ENCODE measurements at places on chromosomes 3 and 15.
A peak's percentile ranks its signal among the peaks of the same experiment; 100 is the strongest.

- no peak for DNase-seq
Observed at GRCh38 chr3:38549957-38550840, 54.1 kb downstream of the EXOG start.

DNA sequence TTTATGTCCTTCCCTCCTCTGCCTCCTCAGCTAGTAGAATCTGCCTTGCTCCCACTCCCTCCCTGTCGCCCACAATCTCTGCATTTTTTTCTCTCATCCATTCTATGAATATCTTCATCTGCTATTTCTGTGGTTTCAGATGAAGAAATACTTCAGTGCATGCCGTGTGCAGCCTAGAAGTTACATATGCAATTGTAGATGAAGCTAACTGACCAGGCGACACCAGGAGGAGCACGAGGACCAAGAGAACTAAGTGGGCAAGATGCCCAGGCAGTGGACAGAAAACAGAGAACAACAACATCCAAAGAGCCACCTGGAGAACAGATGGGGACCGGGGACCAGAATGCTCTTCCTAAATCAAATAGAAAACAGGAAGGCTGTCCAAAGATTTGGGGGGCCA lies 121.4 kb upstream of the ATP11B start:
- no peak for DNase-seq

DNA sequence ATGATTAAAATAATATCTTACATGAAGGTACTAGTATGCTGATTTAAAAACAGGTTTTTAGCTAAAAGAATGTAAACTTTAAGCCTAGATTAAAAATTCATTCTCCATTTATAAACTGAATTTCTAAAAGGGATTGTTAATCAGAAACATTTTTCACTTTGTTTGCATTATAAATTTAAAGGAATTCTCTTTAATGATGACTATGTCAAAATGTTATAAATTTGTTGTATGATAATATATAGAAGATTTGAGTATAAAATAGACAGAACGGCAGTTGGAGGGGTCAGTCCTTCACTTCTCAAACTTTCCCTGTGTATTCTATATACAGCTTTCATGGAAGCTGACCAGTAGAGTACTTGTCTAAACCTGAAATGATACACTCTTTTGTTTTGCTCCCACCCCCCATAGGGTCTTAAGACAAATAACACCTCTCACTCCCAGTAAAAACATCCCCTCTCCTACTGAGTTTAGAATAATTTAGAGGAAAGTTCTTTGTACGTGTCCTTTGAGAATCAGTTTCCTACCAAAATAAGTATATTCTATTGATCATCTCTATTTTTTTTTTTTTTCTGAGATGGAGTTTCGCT lies 64.9 kb upstream of the PYGO1 start:
- DNase-seq, result no peak

DNA sequence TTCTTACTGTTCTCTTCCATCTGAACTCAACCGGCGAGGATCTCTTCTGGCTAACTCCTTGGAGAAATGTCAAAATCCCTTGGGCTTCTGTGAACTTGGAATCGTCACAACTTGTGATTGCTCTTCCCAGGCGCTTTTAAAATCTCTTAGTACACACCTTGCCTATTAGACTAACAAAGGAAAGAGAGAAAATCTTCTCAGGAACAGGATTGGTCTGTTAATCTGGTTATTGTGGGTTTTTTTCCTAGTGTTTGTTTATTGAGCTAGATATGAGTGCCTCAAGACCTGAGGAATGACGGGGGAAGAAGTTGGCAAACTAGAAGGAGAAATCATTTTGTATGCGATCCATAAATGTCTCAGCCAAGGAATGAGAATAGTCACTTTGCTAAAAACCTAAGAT lies at the start of gene ATP13A5:
Gene ATP13A5, minus strand, starts transcription at position 48 of the 400 bp plus-strand sequence. Its CDS starts 28 bp downstream, at position 20.
- no peak for DNase-seq

GRCh38 chr3:157087780-157088600 lies 72.0 kb downstream of the CCNL1 start:
- DNase-seq, result no peak

GRCh38 chr3:94433811-94434210 lies 370.9 kb downstream of the NSUN3 start:
- peak; percentile 64 for DNase-seq

DNA sequence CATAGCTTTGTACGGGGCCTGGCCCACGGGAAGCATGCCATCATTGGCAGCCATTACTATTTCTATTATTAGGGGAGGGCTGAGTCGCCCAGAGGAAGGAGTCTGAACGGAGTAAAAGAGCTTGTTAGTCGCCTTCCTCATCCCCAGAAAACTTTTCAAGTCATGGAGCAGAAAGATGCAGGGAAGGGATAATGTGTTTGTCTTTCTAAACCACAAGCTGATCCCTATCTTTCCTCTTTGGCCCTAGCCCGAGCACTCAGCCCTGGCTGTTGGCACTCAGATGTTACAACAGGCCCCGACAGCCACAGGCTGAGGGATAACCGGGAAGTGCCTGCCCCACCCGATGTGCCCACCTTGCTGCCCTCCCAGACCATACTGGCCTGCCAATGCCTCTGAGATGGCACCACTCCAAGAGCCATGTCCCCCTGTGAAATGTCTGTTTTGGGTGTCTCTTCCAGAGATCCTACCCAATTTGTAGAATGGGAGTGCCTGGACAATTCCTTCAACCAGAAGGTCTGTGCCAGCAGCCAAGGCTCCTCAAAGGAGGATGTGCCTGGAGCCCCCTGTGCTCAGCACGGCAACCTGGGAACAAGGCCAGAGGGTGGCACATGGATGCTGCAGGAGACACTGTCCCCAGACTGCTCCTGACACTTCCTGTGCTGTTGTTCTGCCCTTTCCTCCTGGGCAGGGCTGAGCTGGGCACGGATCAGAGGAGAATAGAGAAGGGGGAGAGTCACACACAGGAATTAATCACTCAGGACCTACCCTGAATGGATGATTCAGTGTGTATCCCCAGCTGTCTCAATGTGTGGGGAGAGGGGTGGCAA lies 10.8 kb downstream of the PAK6 start:
- DNase-seq, result no peak

GRCh38 chr15:93870583-93870982 lies 360.8 kb upstream of the MCTP2 start:
- DNase-seq, result no peak

DNA sequence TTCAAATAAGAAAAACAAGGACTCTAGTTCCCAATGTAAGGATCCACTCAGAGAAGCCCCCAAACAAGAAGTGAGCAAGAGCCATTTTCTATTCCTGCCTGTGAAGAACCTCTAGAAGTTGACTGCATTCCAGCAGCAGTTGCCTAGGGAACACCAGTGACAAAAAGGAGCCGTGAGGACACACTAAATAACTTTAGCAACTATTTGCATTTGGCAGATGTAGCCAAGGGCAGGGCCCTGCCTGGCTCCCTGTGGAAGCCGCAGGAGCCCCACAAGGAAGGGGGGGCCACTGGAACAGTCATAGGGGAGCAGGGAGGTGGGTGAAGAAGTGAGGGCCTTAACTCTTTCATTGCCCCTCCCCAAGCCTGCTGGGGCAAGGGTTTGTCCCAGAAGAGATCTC lies 470.2 kb upstream of the PROK2 start:
- DNase-seq, result no peak

GRCh38 chr15:94186770-94187331 lies 44.5 kb upstream of the MCTP2 start:
- DNase-seq, result no peak

DNA sequence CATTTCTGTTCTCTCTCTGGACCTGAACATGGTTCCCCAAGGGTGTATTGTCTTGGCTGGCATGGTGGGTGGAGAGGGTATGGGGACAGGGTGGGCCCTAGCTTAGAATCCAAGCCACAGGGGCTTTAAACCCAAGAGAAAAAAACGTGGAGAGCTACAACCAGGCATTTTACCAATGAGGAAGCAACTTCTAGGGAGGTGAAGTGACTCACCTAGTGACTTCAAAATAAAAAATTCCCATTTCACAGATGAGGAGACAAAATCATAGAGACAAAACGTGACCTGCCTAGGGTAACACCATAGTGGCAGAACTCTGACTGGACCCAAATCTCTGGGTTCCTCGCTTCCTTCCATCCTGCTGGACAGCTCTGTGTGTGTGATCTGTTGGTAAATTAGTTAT lies 216.8 kb downstream of the RPLP1 start:
- no peak for DNase-seq

DNA sequence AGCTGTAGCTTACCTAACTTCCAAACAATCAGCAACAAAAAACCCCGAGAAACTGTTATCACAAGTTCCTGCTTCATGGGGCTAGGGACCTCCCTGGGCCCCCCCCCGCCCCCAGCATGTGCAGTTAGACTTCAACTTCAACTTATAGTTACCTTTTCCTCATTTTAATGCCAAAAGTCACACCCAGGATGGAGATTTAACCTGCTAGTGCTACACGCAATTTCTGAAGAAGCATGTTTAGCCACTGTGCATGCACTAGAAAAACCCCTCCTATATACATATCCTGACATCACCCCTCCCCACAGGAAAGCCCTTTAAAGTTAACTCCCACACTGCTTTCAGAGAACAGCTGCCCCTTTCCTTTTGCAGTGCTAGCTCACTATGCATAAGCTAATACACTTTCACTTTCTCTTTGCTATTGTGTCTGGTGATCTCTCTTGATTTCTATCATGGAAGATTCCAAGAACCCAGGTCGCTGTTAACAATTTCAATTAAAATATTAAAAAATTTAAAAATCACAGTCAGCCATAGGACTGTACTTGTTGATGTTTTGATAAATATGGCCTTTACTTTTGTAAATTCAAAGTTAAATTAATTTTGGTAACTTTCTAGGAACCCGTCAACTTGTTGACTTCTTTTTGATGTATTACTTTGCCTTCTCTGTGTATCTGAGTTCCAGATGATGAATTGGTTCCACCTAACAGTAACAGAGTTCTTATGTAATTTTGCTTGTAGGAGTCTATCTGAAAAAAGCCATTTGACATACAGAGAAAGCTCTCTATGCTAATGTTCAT lies 75.2 kb upstream of the ACAD9 start:
- DNase-seq, result peak; percentile 61

- DNase-seq, result no peak
Observed at GRCh38 chr3:194176274-194176991, 40.5 kb downstream of the HES1 start.

GRCh38 chr15:64067564-64068030 lies 21.3 kb upstream of the DAPK2 start:
- peak; percentile 31 for DNase-seq

DNA sequence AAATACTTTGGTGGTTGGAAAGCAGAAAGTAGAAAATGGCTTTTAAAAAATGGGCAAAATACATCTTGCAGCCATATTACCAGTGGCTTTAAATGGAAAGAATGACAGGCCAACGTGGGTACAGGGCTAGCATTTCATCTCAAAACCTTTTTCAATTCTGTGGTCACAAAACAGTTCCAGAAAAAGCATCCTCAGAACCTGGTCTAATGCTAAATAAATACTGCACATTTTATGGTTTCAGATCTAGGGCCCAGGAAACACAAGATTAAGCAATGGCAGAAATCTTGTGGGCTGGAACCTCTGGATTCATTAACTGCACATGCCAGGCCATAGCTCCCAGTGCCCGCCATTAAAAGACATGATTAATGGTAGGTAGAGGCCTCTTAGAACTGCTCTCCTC lies 470.2 kb upstream of the RASGRP1 start:
- DNase-seq, result no peak

- no peak for DNase-seq
Observed at GRCh38 chr3:13188181-13188779, 115.1 kb upstream of the IQSEC1 start.

DNA sequence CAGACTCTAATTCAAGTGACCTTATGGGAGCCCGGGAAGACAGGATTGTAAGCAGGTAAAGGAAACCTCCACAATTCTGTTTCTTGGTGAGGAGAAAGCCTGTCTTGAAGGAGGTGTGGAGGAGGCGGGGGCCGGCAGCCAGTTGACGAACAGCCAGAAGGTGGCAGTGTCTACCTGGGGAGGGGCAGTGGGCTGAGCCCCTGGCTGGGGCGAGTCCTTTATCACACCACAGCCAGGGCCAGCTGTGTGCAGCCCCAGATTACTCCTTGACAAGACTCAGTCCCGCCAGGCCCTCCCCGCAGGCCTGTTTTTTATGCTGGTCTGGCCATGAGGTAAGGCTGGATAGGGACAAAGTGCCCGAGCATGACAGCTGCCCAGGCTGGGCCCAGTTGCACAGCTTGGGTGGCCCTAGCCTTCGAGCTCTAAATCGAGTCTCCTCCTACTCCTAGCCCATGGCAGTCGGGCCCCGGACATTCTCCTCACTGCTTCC lies 40.9 kb upstream of the IDH2 start:
- DNase-seq, result peak; percentile 58

GRCh38 chr3:24958271-24958670 lies 463.6 kb upstream of the THRB start:
- DNase-seq, result no peak

- no peak for DNase-seq
Observed at GRCh38 chr3:3902161-3902560, 102.9 kb downstream of the LRRN1 start.

DNA sequence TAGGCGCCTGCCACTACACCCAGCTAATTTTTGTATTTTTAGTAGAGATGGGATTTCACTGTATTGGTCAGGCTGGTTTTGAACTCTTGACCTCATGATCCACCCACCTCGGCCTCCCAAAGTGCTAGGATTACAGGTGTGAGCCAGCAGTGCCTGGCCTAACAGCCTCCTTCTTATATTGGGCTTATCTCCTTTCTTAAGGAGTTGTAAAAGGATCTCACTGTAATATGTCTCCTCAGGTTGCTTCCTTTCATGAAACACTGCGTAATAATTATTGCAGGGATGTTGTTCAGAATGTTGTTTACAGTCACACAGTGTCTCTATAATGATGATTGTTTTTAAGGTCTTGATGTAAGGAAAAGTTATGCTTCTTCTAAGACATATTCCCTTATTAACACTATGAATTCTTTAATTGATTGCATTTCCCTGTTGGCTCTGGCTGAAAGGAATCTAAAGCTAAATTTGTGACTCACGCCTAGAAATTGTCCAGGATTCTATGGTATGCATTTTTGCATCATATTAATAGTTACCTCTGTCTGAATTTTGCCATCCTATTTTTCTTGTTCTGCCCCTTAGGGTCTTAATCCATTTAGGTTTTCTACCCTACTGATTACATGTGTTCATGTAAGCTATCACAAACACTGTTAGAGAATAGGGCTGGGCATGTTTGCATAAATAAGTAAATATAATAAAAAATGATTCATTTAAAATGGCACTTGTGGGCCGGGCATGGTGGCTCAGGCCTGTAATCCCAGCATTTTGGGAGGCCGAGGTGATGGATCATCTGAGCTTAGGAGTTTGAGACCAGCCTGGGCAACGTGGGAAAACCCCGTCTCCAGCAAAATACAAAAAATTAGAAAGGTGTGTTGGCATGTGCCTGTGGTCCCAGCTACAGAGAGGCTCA lies 24.5 kb upstream of the RNF111 start:
- DNase-seq, result no peak

DNA sequence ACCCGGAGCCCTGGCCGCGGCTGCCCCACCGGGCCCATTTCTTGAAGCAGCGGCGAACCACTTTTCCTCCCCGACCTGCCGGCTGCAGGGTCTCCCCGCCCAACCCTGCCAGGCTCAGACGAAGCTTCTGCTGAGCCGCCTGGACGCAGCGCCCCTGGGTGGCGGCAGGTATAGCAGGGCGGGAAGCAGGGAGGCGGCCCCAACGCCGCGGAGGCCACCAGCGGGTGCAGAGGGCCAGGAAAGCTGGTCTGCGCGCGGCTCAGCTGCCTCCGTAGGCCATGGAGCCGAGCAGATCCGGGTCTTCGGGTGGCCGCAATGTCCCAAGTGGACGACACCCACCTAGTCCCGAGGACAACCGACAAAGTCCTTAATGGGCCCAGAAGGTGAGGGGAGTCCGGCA lies 21.9 kb upstream of the SRPRB start:
- no peak for DNase-seq
